Tibial nerve (tissue), 4 donors: ENCODE measurements at places on chromosomes 6 and 20. TPM values are rescaled to one million over a fixed set of nuclear protein-coding genes. Genes with fewer than 3 reads are reported as not detected.

- peak; percentile 46 for DNase-seq
Observed at GRCh38 chr20:19932170-19932667, 84.9 kb upstream of the NAA20 start.

HCK gene
- total RNA-seq, result 14.9 TPM

DNA sequence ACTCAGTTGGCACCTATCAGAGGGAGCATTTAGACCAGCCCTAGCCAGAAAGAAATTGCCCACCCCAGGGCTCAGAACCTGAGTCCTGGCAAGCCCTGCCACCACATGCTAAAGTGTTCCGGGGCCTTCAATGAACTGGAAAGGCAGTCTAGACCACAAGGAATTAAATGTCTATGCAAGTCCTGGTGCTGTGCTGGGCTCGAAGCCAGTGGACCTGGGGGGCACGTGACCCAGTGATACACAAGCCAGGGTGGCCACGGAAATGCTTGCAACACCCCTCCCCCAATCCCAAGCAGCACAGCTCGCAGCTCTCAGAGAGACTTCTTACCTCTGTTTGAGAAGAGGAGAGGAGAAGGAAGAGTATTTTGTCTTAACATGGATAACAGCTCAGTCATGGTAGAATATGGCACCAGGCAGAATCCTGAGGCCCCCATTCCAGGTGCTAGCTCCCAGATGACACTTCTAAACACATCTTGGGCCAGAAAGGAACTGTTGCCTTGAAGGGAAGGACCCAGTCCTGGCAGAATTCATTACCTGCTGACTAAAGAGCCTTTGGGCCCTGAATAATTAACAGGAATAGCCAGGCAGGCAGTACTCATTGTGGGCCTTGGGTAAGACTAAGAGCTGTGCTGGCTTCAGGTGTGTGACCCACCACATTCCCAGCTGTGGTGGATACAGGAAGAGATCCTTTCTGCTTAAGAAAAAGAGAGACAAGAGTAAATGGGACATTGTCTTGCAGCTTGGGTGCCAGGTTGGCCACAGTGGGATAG is 111.3 kb downstream of the BTBD9 start:
- DNase-seq, result no peak

DNA sequence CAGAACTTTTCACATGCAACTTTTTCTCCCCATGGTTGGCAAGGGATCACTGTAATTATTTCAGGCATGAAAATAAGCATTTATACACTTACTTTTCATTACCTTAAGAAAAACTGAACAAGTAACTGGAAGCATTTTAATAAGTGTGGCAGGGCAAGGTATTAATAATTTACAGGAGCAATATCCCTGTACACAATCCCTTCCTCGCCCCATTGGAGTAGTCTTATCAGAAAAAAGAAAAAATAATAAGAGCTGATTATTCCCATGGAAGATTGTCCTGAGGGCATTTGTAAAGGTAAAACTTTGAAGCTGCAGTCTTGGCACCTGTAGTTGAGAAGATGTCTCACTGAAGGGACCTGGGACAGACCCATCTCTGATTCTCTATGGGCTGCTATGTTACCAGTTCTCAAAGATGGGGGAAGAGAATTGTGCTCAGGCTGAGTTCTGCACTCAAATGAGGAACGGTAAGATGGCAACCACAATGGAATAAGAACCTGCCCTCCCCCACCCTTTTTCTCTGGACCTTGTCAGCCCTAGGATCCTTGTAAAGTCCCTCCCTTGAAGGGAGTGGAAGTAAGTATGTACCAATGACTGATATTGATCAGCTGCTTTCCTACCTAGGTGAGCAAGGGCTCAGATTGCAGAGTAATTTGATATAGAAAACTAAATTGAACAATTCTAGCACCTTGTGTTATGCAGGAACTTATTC is 70.0 kb upstream of the AHI1 start:
- no peak for DNase-seq

- DNase-seq, result no peak
Observed at GRCh38 chr6:36650848-36651478, 27.6 kb upstream of the CDKN1A start.

SEL1L2 gene
- total RNA-seq, result not detected

TRMT11 gene
- total RNA-seq, result 33.4 TPM

- DNase-seq, result no peak
Observed at GRCh38 chr20:47293631-47294030, 62.9 kb downstream of the ZMYND8 start.

GRCh38 chr20:14312001-14312400 is 25.4 kb downstream of the FLRT3 start:
- DNase-seq, result no peak

ZSCAN12 gene
- total RNA-seq, result 7.5 TPM

- no peak for DNase-seq
Observed at GRCh38 chr6:94597487-94597886, 979.8 kb upstream of the MANEA start.
